ENCODE measurements at places on chromosomes 2 and 18. TPM values are rescaled to one million over a fixed set of nuclear protein-coding genes. Genes with fewer than 3 reads are reported as not detected.

DNA sequence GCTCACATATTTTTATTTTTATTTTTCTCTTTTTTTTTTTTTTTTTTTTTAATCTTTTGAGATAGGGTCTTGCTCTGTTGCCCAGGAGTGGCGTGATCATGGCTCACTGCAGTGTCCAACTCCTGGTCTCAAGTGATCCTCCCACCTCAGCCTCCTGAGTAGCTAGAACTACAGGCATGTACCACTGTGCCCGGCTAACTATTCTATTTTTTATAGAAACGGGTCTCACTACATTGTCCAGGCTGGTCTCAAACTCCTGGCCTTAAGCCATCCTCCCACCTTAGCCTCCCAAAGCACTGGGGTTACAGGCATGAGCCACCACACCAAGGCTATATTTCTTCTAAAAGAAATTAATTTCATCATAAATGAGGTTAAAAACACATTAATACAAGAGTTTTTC, 45.9 kb downstream of the PTRHD1 start:
- DNase-seq: no peak

- DNase-seq: no peak
These were observed 31.4 kb downstream of the COLEC11 start for GRCh38 chr2:3626118-3626811.

DNA sequence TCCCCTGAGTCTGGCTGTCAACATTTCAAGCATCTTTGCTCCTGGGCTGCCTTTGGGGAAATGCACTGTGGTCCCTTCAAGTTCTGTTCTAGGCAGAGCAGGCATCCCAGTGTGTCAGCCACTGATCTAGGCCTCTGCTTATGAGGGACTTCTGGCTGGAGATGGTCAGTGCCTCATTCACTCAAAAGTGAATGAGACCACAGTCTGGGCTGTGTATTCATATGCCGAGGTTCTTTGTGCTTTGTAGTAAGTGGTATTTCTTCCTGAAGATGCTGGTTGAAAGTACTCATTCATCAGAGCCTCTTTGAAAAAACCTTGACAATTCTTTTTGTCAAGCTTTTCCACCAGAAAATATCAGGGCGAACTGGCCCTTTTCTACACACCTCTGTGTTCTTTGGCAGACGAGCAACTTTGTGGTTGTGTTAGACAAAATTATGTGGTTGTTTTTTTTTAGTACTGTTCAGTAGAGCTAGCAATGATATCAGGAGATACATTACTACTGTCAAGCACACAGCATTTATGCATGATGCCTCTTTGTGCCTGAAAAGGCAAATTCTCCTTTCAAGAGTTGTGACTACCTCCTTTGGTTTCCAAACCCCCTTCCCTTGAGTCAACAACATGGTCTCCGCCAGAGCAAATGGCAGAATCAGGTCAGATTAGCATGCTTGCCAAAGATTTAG, 510.9 kb upstream of the NRP2 start:
- DNase-seq: no peak

GRCh38 chr2:55033076-55033742, 17.0 kb downstream of the RTN4 start:
- no peak for DNase-seq

GRCh38 chr2:45813003-45813941, 161.8 kb downstream of the PRKCE start:
- no peak for DNase-seq

GRCh38 chr18:22490429-22490846, 72.7 kb upstream of the CTAGE1 start:
- DNase-seq: no peak

- DNase-seq: no peak
These were observed 109.0 kb upstream of the SLC35G4 start for GRCh38 chr18:11500153-11501122.

GRCh38 chr2:222290736-222291484, 7.9 kb downstream of the PAX3 start:
- peak; percentile 87 for DNase-seq

GRCh38 chr18:366466-367061, 98.7 kb upstream of the THOC1 start:
- no peak for DNase-seq

DNA sequence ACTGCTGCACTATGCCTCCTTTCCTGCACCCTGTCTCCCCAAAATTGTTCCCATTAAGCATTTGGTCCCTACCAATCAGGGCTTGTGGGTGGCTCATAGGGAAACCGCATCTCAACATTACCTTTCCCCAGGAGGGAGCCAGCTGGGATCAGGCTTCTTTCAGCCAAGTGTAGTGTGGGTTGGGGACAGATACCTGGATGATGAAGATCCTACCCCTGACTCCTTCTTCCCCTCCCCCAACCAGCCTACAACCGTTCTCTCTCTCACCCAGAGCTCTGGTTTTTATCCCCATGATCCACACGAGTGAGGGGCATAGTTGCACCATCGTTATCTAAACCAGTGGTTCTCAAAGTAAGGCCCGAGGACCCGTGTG, 40.0 kb downstream of the ACOXL start:
- no peak for DNase-seq

GRCh38 chr2:241553981-241554380, 4.6 kb upstream of the BOK start:
- no peak for DNase-seq

FZD7 gene
- 15.1 TPM for total RNA-seq

LGALSL gene
- total RNA-seq: 5.9 TPM

DSG2 gene
- total RNA-seq: not detected

PUS10 gene
- total RNA-seq: 4.2 TPM

CRYGD gene
- total RNA-seq: not detected
